ENCODE measurements at places on chromosomes 6 and 20.

GRCh38 chr6:158751921-158752320 lies 67.2 kb downstream of the EZR start:
- no peak overlapping the region for H3K27ac ChIP-seq
- no peak overlapping the region for H3K4me3 ChIP-seq
- H3K4me1 ChIP-seq = peaks cover 7% of the 10 kb centered on the region
- no peak for DNase-seq
- peaks cover 3% of the 10 kb centered on the region for H3K27me3 ChIP-seq

DNA sequence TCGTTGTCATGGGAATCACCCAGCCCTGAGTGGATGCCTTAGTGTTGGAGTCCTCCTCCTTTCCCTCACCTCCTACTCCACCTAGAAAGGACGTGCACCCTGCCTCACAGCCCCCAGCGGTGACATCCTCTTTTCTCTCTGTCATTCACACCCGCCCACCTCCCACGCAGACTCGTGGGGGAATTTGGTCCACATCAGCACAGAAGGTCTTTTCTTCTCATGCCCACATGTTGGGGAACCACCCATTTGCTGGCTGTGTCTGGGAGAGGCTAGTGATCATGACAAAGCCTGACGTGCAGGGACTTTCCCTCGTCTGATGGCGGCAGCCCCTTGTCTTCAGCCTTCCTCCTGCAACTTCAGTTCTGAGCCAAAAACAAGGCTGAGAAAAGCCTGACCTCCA lies 96.0 kb upstream of the CNKSR3 start:
- no peak overlapping the region for H3K27ac ChIP-seq
- no peaks in the 10 kb centered on the region for H3K36me3 ChIP-seq
- peaks cover 10% of the 10 kb centered on the region for H3K27me3 ChIP-seq
- no peak for DNase-seq

GRCh38 chr6:866316-866715 lies 173.4 kb upstream of the EXOC2 start:
- no peak for DNase-seq
- peaks cover 3% of the 10 kb centered on the region for H3K27me3 ChIP-seq
- H3K27ac ChIP-seq = no peak overlapping the region
- H3K36me3 ChIP-seq = no peaks in the 10 kb centered on the region

DNA sequence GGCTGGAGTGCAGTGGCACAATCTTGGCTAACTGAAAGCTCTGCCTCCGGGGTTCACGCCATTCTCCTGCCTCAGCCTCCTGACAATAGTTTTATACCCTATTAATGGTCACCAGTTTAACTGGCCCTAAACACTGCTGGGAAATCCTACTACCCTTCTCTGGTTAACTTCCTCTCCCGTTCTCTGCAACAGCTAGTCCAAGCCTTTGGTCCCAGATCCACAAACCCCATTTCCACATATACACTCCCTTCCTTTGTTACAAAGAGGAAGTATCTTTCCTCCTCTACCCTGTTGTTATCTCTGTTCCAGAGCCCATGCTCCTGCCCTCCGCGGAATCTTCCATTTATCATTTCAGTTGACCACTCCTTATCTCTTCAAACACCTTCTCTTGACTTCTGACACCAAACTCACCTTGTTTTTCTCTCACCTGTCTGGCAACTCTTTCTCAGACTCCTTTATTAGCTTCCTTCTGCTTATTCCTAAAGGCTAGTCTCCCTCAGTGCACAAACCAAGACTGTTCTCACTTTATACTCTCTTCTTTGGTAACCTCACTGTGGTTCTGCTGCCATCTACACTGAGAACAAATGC lies 25.0 kb upstream of the TBC1D22B start:
- no peak overlapping the region for H3K4me3 ChIP-seq
- H3K27me3 ChIP-seq = no peaks in the 10 kb centered on the region
- no peaks in the 10 kb centered on the region for H3K36me3 ChIP-seq

DNA sequence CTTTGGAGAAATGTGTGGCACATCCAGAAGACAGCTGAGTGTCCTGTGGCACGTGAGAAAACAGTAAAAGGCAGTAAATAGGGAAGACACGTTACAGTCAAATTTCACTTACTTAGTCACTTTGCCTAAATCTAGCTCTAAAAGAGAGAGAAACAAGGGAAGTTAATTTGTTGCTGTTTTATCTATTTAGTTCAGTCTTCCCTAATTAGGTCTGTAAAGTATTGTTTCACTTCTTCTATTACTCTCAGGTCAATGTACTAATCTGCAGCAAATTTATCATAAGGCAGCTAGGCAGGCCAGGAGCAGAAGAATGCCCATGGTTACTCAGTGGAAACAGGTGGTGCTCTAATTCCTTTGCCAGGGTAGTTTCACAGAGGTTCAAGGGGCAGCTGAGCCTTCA lies 124.3 kb upstream of the CNR1 start:
- DNase-seq = no peak
- H3K4me3 ChIP-seq = no peak overlapping the region
- no peaks in the 10 kb centered on the region for H3K36me3 ChIP-seq
- no peak overlapping the region for H3K27ac ChIP-seq
- no peaks in the 10 kb centered on the region for H3K4me1 ChIP-seq
- no peaks in the 10 kb centered on the region for H3K27me3 ChIP-seq

DNA sequence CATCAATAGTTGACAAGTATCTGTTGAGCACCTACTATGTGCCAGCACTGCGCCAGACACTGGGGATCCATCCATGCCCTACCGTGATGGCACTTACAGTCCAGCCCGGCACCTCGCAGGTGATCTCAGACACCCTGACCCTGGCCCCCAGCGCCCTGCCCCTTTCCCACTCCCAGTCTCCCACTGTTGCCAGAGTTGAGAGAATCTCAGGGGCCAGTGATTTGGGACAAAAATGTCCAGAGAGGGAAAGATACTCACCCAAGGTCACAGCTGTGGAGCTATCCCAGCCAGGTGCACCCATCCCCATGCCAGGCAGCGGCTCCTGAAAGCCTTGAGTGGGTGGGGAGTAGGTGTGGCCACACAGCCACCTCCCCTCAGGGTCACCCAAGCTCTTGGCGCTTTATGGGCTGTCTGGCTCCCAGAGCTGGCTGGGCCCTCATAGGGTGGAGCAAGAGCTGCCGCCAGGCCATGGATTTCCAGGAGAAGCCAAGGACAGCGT lies 3.3 kb downstream of the PI16 start:
- H3K27ac ChIP-seq = no peak overlapping the region
- DNase-seq = no peak
- H3K4me3 ChIP-seq = no peak overlapping the region
- H3K4me1 ChIP-seq = peaks cover 40% of the 10 kb centered on the region
- H3K36me3 ChIP-seq = peaks cover 6% of the 10 kb centered on the region

- no peak overlapping the region for H3K27ac ChIP-seq
- no peak overlapping the region for H3K4me3 ChIP-seq
- no peak for DNase-seq
- no peaks in the 10 kb centered on the region for H3K36me3 ChIP-seq
Measured at GRCh38 chr6:38259736-38260135, 380.0 kb downstream of the BTBD9 start.

GRCh38 chr6:96468681-96469224 lies 52.9 kb upstream of the UFL1 start:
- no peaks in the 10 kb centered on the region for H3K27me3 ChIP-seq
- H3K4me1 ChIP-seq = no peaks in the 10 kb centered on the region

GRCh38 chr20:54600634-54601033 lies 125.2 kb downstream of the DOK5 start:
- H3K27ac ChIP-seq = no peak overlapping the region
- no peak overlapping the region for H3K4me3 ChIP-seq
- no peak for DNase-seq
- H3K36me3 ChIP-seq = no peaks in the 10 kb centered on the region

DNA sequence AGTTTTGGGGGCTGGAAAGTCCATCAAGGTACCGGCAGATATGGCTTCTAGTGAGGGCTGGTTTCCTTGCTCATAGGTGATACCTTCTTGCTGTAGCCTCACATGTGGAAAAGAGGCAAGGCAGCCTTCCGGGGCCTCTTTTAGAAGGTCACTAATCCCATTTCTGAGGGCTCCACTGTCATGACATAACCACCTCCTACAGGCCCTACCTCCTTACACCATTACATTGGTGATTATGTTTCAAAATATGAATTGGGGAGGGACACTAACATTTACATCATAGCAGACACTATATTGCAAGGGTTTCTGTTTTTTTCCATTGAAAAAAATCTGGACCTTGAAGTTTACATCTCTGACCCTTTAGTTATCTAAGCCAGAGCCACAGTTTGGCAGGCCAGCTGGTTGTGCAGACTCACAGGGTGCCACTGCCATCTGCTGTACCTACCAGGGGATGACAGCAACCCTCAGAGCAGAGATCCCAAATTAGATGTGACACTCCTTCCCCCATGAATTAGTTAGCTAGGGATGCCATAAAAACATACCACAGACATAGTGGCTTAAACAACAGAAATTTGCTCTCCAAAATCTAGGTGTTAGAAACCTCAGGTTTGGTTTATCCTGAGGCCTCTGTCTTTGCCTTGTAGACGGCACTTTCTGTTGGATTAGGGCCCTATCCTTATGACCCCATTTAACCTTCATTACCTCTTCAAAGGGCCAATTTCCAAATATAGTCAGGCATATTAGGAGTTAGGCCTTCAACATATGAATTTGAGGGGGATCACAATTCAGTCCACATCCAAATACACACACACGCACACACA lies 166.4 kb upstream of the RNF217 start:
- no peak overlapping the region for H3K27ac ChIP-seq
- H3K27me3 ChIP-seq = no peaks in the 10 kb centered on the region
- H3K4me1 ChIP-seq = peaks cover 6% of the 10 kb centered on the region
- peak; percentile 46 for DNase-seq
- H3K36me3 ChIP-seq = no peaks in the 10 kb centered on the region

DNA sequence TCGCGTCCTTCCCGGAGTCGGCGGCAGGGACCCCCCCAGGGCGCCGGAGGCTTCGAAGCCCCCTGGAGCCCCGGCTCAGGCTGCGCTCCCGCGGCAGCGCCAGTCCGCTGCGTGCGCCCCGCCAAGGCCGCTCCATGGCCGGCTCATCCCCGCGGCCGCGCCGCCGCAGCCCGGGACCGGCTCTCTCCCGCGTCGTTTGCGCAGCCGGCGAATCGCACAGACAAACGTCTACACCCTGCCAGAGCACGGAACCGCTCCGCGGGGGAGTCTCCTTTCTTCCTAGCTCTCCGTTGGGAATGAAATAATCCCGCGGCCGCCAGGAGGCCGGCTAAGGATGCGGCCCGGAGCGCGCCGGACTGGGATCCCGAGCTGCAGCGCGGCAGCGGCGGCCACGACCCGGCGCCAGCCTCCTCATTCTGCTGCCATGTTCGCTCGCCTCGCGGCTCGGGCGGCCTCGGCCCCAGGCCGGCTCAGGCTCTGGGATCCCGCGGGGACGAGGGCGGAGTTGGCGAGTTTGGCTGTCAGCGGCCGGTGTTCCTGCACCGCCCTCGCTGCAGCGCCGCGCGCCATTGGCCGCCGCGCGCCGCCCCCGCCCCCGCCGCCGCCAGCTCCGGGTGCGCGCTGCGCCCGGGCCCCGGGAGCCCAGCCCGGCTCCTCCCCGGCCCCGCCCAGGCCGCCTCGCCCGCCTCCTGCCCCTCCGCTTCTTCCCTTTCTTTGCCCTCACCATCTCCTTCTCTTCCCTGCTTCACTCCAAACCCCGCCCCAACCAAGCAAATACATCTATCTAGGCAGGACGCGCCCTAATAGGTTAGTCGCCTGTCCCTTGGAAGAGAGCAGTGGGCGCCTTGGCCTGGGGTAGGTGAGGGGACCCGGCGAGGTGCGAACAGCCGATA lies at the start of gene GFOD1:
Gene GFOD1 (minus strand): TSS at position 479 of the 893 bp plus-strand sequence. CDS start 710 bp downstream, outside the sequence.
- peaks cover 13% of the 10 kb centered on the region for H3K27me3 ChIP-seq
- peak; percentile 79 for DNase-seq
- peak within 1 kb of the TSS; percentile 99 for H3K4me3 ChIP-seq
- H3K27ac ChIP-seq = no peak within 1 kb of the TSS
- peaks cover 25% of the 10 kb centered on the region for H3K36me3 ChIP-seq

GRCh38 chr6:5566718-5567117 lies 305.4 kb downstream of the FARS2 start:
- no peak for DNase-seq
- no peaks in the 10 kb centered on the region for H3K27me3 ChIP-seq
- H3K4me3 ChIP-seq = no peak overlapping the region
- H3K27ac ChIP-seq = no peak overlapping the region
- no peaks in the 10 kb centered on the region for H3K36me3 ChIP-seq

GRCh38 chr20:40056171-40056570 lies 632.9 kb downstream of the MAFB start:
- no peaks in the 10 kb centered on the region for H3K36me3 ChIP-seq
- no peak overlapping the region for H3K4me3 ChIP-seq
- H3K27me3 ChIP-seq = peaks cover 2% of the 10 kb centered on the region
- no peak overlapping the region for H3K27ac ChIP-seq
- DNase-seq = no peak

GRCh38 chr6:2053691-2054090 lies 191.7 kb downstream of the GMDS start:
- H3K36me3 ChIP-seq = no peaks in the 10 kb centered on the region
- no peaks in the 10 kb centered on the region for H3K27me3 ChIP-seq
- no peak overlapping the region for H3K4me3 ChIP-seq
- H3K27ac ChIP-seq = no peak overlapping the region
- DNase-seq = no peak
- H3K4me1 ChIP-seq = no peaks in the 10 kb centered on the region

- H3K27me3 ChIP-seq = no peaks in the 10 kb centered on the region
- H3K27ac ChIP-seq = peak overlapping the region; percentile 75
- no peak for DNase-seq
- H3K4me1 ChIP-seq = peaks cover 20% of the 10 kb centered on the region
Measured at GRCh38 chr6:133906050-133906449, 17.1 kb downstream of the TCF21 start.

- H3K27me3 ChIP-seq = no peaks in the 10 kb centered on the region
- no peak overlapping the region for H3K27ac ChIP-seq
- DNase-seq = no peak
- no peaks in the 10 kb centered on the region for H3K4me1 ChIP-seq
Measured at GRCh38 chr6:129055796-129056195, 172.9 kb downstream of the LAMA2 start.

DNA sequence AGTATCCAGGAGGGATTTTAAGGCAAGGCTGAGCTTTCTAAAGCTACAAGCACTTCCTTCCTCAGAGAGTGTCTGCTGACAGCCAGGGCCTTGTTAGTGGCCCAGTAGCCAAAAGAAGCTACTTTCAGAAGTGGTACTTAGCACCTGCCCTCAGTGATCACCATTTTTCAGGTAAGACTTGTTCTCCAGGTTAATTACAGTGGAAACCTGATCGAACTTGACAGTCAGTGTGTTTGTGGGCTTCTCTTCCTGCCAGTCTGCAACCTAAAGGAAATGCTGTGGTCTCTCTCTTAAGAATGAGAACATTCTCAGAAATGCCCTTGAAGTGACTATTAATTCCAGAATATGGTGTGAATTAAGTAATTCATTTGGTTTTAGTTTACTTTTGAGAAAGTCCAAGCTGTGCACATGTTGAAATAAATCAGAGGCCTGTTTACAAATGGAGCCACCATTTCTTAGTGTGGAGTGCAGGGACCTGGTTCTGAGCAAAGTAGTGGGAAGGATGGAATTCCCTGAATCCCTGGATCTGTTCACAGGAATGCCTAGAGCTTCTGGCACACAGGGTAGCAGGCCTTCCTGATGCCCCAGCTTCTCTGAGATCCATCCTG lies 185.3 kb upstream of the AGPAT4 start:
- H3K4me3 ChIP-seq = no peak overlapping the region
- H3K4me1 ChIP-seq = peaks cover 9% of the 10 kb centered on the region
- DNase-seq = no peak
- peaks cover 3% of the 10 kb centered on the region for H3K36me3 ChIP-seq
- peak overlapping the region; percentile 37 for H3K27ac ChIP-seq
